ENCODE measurements at places on chromosomes 4 and X.

- DNase-seq = no peak
Observed at GRCh38 chr4:6471307-6472007, 957 bp downstream of the PPP2R2C start.

- no peak for DNase-seq
Observed at GRCh38 chr4:75040703-75041102, 107.8 kb downstream of the PARM1 start.

DNA sequence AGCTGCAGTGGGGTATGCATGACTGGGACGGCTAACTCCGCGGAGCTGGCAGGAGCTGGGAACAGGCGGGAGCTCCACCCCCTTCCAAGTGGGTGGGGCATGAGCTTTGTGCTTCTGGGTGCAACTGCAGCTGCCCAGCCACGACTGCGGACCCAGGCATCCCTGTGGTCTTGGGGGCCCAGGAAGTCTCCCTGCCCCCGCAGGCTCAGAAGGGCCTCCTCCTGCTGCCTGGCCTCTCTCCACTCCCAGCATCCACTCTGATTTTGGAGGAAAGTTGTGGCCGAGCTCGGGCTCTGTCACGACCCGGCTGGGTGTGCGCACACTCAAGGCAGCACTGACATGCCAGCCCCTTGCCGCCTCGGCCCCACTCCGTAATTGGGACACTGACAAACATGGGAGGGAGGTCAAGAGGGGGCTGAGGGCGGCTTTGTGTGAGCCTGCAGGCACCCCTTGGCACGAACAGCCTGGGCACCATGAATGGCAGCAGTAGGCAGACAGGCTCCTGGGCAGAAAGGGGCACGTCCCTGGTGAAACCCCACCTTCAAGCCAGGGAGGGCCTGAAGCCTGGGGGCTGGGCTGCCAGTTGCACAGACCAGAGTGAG, 822.6 kb downstream of the GLUD2 start:
- DNase-seq = no peak

DNA sequence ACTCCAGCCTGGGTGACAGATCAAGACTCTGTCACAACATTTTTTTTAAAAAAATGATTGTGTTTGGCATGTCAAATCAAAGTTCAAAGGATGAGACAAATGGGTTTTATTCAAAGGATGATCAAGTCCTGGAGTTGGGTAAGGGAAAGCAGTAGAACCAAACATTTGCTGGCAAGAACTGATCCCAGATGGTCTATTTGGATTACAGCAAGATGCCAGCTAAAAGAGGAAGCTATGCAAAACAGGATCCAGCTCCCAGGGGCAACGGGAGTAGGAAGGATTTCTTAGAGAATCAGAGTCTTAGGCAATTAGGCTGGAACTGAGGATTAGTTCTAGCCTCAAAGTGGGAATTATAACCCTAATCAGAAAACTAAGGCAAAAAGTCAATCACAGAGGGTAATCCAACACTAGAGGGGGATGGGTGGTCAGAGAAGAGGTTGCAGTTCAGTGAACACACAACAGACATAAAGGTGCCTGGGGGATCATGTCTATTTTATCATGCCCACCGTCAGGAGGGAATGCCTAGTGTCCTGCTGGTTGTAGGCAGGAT, 133.0 kb upstream of the PLS3 start:
- no peak for DNase-seq

- no peak for DNase-seq
Observed at GRCh38 chrX:110989447-110989846, 106.5 kb upstream of the PAK3 start.

GRCh38 chrX:10555846-10556245, 64.5 kb downstream of the MID1 start:
- DNase-seq = no peak

- no peak for DNase-seq
Observed at GRCh38 chr4:5710961-5711478, at the start of gene EVC. TSS of gene EVC (plus strand) at chr4:5711201. CDS start at chr4:5711381, 180 bp downstream.

- peak; percentile 99 for DNase-seq
Observed at GRCh38 chr4:139872274-139872673, 206.7 kb downstream of the MGST2 start.

DNA sequence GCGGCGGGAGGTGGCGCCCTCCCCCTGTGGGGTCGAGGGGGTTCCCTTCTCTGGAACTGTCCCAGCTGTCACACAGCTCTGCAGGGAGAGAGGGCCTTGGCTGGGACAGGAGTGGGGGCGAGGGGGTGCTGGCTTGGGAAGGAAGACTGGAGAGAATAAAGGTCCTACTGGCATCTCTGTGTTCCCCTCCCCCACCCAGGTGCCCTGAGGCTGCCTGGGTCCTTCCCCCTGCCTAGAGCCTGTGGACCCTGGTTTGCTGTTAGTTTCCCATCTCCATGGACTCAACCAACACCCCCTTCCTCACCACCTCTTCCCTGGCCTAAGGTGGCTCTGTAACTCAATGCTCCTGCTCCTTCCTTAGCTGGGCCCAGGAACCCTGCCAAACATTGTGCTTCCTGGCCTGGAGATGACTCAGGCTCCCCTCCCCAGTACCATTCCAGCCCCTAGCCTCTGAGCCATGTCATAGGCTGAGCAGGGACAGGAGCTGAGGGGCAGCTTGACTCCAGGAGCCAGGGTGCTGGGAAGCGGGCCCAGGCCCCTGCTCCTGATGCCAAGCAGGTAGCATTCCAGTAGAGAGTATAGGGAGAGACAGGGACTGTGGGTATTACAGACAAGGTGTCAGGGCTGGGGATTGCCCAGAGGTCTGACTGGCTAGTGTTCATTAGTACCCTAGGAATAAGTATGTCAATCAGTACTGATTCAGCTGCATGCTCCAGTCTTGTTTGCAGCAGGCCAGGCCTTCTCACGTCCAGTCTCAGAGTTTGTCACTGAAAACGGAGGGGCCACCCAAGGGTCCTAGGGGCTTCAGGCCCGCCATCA, 100.7 kb downstream of the EFNB1 start:
- no peak for DNase-seq

DNA sequence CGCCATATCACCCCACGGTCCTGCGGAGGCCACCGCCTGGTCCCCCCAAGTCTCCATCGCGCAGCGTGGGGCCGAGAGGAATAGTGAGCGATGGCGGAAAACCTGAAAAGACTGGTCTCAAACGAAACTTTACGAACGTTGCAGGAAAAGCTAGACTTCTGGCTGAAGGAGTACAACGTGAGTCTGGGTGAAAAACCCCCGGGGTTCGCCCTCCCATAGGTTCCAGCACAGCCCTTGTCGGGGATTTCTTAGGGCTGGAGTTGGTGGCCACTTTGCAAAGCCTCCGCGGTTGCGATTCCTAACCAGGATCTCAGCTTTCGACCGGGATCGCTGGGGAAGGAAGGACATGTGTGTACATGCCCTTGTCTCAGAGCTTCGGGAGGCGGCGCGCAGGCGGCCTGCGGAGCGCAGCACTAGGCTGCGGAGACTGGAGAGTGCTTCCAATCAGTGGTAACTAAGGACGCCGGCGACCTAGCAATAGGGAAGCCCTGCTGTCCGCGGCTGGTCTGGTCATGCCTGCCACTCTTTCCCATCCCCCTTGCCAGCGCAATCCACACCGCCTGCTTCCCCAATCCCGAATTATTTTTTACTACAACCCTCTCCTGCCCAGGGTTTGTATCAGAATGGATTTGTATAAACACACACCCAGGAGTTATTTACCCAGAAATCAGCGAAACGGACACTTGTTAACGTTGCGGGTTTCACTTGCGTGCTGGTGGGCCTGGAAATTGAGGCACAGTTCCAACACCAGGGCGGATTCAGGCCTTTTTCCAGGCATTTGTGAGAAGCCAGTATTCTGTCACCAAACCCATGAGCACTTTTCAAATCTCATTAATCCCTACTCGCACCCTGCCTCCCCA, 741 bp downstream of the SPATA18 start:
- peak; percentile 20 for DNase-seq

- no peak for DNase-seq
Observed at GRCh38 chr4:141132709-141133145, 542 bp downstream of the RNF150 start.

GRCh38 chr4:143025081-143025704, 159.5 kb upstream of the USP38 start:
- DNase-seq = peak; percentile 12

GRCh38 chr4:61202638-61203435, 2.7 kb downstream of the ADGRL3 start:
- DNase-seq = no peak

DNA sequence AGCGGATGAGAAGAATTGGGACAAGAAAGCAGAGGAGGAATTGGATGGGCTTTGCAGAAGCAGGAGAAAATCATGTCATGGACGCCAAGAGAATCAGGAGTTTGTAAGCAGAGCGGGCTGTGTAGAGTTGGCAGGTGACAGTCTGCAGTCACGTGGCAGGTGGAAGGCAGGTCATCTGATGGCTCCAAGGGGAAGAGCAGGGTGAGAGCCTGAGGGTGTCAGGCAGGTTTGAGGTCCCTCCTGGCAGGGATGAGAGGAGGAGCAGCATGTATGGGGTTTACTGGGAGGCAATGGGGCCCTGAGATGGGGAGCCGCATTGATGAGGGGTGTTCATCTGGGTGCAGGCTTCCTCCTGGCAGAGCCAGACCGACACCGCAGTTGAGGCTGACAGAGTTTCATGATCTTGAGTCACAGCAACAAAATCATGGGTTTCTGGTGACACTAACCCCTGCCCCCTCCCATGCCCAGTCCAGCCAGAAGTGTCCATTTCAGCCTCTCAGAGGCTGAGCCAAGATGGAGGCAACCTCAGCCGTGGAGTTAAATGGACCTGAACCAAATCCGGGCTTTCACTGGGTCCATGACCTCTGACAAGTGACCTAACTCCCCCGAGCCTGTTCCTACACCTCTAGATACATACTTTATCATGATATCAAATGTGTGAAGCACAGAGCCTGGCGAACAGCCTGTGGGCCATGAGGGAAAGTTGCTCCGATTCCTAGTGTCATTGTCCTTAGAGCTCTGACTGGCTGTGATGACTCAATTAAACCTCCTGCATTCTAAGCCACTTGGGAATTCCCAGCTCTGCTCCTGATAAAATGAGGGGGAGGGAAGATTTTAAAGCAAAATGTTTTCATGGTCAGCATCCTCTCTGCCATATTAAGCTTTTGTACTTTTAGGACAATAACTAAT, 36.1 kb downstream of the EVC start:
- peak; percentile 79 for DNase-seq

GRCh38 chr4:177287255-177287654, 22.4 kb upstream of the NEIL3 start:
- no peak for DNase-seq

- no peak for DNase-seq
Observed at GRCh38 chr4:150911326-150911725, 103.8 kb downstream of the LRBA start.

- no peak for DNase-seq
Observed at GRCh38 chrX:152137771-152138387, 498 bp downstream of the MAGEA10 start.

- no peak for DNase-seq
Observed at GRCh38 chr4:112616984-112617383, 19.7 kb downstream of the ZGRF1 start.

- DNase-seq = peak; percentile 31
Observed at GRCh38 chr4:20829617-20830357, 129.5 kb downstream of the PACRGL start.

DNA sequence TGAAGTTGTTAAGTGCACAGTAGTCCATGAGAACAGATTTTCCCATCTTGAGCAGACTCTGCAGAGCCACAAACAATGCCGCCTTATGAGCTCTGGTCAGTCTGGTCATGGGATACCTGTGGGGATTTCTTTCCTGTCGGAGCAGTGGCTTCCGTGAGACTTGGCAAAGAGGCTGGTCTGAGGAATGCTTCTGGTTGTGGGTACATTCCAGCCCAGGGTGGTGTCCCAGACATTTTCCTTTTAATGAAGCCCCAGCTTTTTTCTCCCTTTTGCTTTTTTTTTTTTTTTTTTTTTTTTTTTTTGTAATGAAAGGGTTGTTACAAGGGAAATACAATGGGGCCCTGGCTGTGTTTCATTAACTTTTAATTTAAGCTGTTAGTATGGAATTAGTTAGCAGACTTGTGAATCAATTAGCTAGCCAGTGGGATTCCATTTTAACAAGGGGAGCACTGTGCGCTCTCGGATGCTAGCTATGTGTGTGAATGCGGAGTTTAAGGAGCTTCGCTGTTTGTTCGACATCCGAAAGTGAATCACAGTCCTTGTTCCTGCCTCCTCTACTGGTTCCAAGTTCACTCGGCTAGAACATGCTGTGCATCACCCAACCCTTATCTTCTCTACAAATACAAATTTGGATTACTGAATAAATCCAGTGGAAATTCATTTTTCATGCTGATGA, 225.1 kb downstream of the CBR4 start:
- no peak for DNase-seq

DNA sequence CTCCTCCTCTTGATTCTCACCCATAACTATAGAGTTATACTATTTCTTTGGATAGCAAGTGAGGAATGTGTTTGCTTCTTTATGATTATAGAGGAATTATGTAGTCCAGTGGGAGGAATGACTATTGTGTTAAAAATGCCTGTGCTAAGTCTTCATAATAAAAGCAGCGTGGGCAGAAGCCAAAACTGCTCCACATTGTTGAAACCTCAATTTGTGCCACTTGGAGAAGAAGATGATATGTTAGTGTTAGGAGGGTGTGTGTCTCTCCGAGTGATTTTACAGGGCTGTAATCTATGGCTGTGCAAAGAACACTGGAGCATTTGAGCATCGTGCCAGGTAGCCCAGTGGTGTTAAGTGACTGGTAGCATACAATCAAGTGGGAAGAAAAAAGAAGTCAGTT, 74.3 kb downstream of the FRAS1 start:
- DNase-seq = no peak

DNA sequence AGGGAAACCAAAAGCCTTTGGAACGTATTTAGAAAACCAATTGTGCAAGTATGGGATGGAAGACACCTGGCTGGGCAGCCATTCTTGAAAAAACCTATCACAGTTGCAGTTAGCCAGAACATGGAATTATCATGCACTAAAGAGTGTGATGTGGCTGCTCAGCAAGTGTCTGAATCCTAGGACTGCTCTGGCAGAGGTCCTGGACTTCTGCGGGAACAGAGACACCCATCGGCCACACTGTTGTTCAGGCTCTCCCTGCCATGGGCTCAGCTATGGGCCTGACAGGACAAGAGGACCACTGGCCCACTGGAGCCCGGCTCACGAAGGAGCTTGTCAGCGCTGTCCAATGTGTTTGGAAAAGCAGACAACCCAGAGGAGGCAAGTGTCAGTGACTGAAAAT, 115.7 kb upstream of the GPC4 start:
- DNase-seq = no peak

All from RKO (cell line).